Gastroesophageal sphincter (tissue), 4 donors: ENCODE measurements at places on chromosomes 16 and 17.
A peak's percentile ranks its signal among the peaks of the same experiment; 100 is the strongest.

- H3K4me1 ChIP-seq: no peaks in the 10 kb centered on the region
- H3K27me3 ChIP-seq: no peaks in the 10 kb centered on the region
- H3K4me3 ChIP-seq: no peak overlapping the region
- ATAC-seq: no peak
Observed at GRCh38 chr17:40058186-40058784, 4.1 kb upstream of the MED24 start.

DNA sequence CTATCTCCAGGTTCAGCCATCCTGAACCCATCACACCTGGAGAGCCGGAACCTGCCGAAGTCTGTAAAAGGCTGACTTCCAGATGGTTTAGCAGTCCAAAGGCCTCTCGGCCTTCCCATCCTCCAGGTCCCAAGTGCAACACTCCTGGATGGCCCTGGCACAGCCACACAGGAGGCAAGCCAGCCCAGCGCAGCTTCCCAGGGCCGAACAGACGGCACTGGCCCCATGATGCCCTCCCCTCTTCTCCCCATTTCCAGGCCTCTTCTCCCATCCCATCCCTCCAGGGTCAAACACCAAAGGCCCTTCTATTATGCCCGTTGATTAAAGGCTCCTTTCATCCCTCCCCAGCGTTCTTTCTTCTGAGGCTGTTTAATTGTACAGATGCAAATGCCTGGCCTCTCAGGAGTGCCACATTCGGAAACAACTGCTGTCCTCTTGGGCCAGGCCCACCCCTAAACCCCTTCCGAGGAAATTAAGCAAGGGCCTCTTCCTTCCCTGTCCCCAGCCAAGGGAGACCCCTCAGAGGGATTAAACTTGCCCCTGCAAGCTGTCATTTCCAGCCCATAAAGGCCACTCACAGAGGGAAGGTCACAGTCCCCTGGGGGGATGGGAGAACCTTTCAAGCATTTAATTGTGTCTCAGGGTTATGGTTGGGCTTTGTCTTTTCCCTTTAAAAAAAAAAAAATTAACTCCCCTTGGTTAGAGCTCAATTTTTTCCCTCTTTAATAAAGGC lies 30.8 kb downstream of the AXIN2 start:
- no peaks in the 10 kb centered on the region for H3K36me3 ChIP-seq
- no peak overlapping the region for H3K4me3 ChIP-seq
- no peak for ATAC-seq
- H3K4me1 ChIP-seq: peaks cover 46% of the 10 kb centered on the region
- no peaks in the 10 kb centered on the region for H3K27me3 ChIP-seq
- H3K27ac ChIP-seq: peak overlapping the region; percentile 65

GRCh38 chr16:54934481-54935265 lies 4.0 kb downstream of the IRX5 start:
- H3K4me1 ChIP-seq: peaks cover 81% of the 10 kb centered on the region
- no peak overlapping the region for H3K4me3 ChIP-seq
- ATAC-seq: no peak
- no peak overlapping the region for H3K27ac ChIP-seq
- peaks cover 100% of the 10 kb centered on the region for H3K27me3 ChIP-seq
- H3K36me3 ChIP-seq: no peaks in the 10 kb centered on the region

- no peak overlapping the region for H3K4me3 ChIP-seq
- no peak for ATAC-seq
- no peaks in the 10 kb centered on the region for H3K36me3 ChIP-seq
- no peaks in the 10 kb centered on the region for H3K4me1 ChIP-seq
- H3K27me3 ChIP-seq: no peaks in the 10 kb centered on the region
- H3K27ac ChIP-seq: no peak overlapping the region
Observed at GRCh38 chr16:75702242-75702641, 981 bp upstream of the DUXB start.

- no peaks in the 10 kb centered on the region for H3K36me3 ChIP-seq
- H3K27me3 ChIP-seq: no peaks in the 10 kb centered on the region
- H3K4me3 ChIP-seq: peak overlapping the region; percentile 96
- H3K4me1 ChIP-seq: peaks cover 45% of the 10 kb centered on the region
- peak overlapping the region; percentile 97 for H3K27ac ChIP-seq
Observed at GRCh38 chr17:21286066-21286770, 1.7 kb downstream of the MAP2K3 start.

GRCh38 chr17:14269473-14269872 lies 31.4 kb upstream of the HS3ST3B1 start:
- H3K27ac ChIP-seq: no peak overlapping the region
- H3K4me1 ChIP-seq: no peaks in the 10 kb centered on the region
- no peak overlapping the region for H3K4me3 ChIP-seq
- no peaks in the 10 kb centered on the region for H3K27me3 ChIP-seq

- H3K4me1 ChIP-seq: no peaks in the 10 kb centered on the region
- H3K4me3 ChIP-seq: no peak overlapping the region
- no peak overlapping the region for H3K27ac ChIP-seq
- H3K27me3 ChIP-seq: peaks cover 8% of the 10 kb centered on the region
- H3K36me3 ChIP-seq: no peaks in the 10 kb centered on the region
Observed at GRCh38 chr16:11476676-11477075, 110.0 kb downstream of the LITAF start.

DNA sequence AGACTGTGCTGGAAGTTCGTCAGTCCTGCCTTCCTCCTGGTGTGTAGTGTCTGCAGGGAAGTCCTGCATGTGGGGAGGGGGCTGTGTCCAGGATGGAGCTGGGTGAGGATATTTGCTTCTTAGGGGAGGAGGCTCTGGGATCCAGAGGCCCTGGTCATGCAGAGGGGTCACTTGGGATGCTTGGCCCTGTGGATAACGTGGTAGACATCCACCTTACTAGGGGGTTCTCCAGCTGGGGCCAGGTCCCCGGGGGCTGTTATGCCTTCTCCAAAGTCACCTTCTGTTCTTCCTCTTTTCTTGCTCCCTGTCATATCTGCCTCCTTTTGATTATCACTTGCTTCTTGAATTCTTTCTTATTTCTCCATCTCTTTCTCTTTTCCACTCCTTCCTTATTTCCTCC lies 43.8 kb downstream of the SLC6A2 start:
- no peaks in the 10 kb centered on the region for H3K36me3 ChIP-seq
- H3K27me3 ChIP-seq: peaks cover 5% of the 10 kb centered on the region
- no peaks in the 10 kb centered on the region for H3K4me1 ChIP-seq
- no peak for ATAC-seq
- H3K27ac ChIP-seq: no peak overlapping the region

GRCh38 chr17:75163074-75163473 lies 8.8 kb upstream of the JPT1 start:
- no peak for ATAC-seq
- peaks cover 46% of the 10 kb centered on the region for H3K36me3 ChIP-seq
- H3K4me3 ChIP-seq: no peak overlapping the region
- H3K4me1 ChIP-seq: no peaks in the 10 kb centered on the region
- H3K27me3 ChIP-seq: no peaks in the 10 kb centered on the region
- H3K27ac ChIP-seq: no peak overlapping the region

DNA sequence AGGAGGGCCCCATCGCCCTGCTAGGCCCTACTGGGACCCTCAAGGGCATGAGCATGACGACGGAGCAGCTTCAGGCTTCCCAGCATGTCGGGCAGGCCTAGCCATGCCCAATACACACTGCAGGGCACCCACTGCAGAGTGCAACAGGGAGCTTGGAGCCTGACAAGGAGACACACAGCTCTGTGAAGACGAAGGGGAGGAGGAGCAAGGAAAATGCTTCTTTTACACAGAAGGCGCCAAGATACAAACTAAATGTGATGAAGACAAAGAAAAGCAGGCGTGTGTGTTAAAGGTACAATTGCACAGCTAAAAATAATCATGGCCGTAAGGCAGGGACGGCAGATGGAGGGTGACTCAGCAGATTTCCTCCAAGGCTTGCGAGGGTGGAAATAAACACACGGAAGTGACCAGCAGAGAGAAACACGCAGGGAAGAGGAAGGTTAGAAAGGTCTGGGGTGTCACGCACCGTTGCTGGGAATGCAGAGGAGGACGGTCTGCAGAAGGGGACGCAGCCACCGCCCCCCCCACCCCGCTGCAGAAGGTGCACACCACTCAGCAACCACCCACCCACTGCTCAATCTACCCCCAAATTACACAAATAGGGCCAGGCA lies 108.5 kb downstream of the ZNF778 start:
- H3K27me3 ChIP-seq: no peaks in the 10 kb centered on the region
- H3K36me3 ChIP-seq: no peaks in the 10 kb centered on the region
- peaks cover 92% of the 10 kb centered on the region for H3K4me1 ChIP-seq
- peak overlapping the region; percentile 52 for H3K27ac ChIP-seq

- peaks cover 39% of the 10 kb centered on the region for H3K4me1 ChIP-seq
- no peak overlapping the region for H3K27ac ChIP-seq
- H3K36me3 ChIP-seq: no peaks in the 10 kb centered on the region
Observed at GRCh38 chr17:45220079-45220478, 1.6 kb upstream of the FMNL1 start.

GRCh38 chr16:4525069-4525468 lies 13.5 kb downstream of the CDIP1 start:
- no peak overlapping the region for H3K4me3 ChIP-seq
- H3K36me3 ChIP-seq: no peaks in the 10 kb centered on the region
- no peak for ATAC-seq
- no peak overlapping the region for H3K27ac ChIP-seq

GRCh38 chr17:16443511-16444257 lies 28.3 kb downstream of the TRPV2 start:
- no peak for ATAC-seq
- H3K36me3 ChIP-seq: no peaks in the 10 kb centered on the region
- no peak overlapping the region for H3K27ac ChIP-seq

DNA sequence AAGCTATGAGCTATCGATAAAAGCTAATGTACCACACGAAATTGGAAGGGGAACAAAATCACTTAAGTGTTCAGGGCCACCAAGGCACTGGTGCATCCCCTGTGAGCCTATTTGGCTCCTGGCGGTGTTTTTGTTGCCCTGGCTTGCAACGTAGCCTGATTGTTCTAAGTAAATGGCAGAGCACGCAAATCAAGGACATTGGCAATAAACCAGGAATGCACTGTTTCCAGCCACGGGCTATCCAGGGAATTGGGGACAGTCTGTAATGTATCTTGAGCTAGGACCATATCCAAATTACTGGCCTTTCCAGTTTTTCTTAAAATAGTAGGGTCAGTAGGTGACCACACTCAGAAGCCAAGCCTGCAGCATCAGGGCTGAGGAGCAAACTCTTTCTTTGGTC lies 734.0 kb downstream of the MAF start:
- no peaks in the 10 kb centered on the region for H3K4me1 ChIP-seq
- ATAC-seq: no peak
- H3K27me3 ChIP-seq: no peaks in the 10 kb centered on the region
- no peak overlapping the region for H3K27ac ChIP-seq
- no peak overlapping the region for H3K4me3 ChIP-seq

GRCh38 chr17:82241926-82242697 lies 13.3 kb downstream of the SLC16A3 start:
- peak overlapping the region; percentile 13 for H3K4me3 ChIP-seq
- H3K27ac ChIP-seq: peak overlapping the region; percentile 13
- H3K4me1 ChIP-seq: peaks cover 12% of the 10 kb centered on the region

- no peak overlapping the region for H3K27ac ChIP-seq
- H3K27me3 ChIP-seq: no peaks in the 10 kb centered on the region
- no peak overlapping the region for H3K4me3 ChIP-seq
- H3K36me3 ChIP-seq: no peaks in the 10 kb centered on the region
- no peaks in the 10 kb centered on the region for H3K4me1 ChIP-seq
- ATAC-seq: no peak
Observed at GRCh38 chr17:71395901-71396300, 724.9 kb upstream of the SOX9 start.

GRCh38 chr17:35448899-35449227 lies 297 bp upstream of the SLFN13 start:
- peaks cover 44% of the 10 kb centered on the region for H3K27me3 ChIP-seq
- no peak overlapping the region for H3K27ac ChIP-seq
- ATAC-seq: no peak
- no peaks in the 10 kb centered on the region for H3K4me1 ChIP-seq

DNA sequence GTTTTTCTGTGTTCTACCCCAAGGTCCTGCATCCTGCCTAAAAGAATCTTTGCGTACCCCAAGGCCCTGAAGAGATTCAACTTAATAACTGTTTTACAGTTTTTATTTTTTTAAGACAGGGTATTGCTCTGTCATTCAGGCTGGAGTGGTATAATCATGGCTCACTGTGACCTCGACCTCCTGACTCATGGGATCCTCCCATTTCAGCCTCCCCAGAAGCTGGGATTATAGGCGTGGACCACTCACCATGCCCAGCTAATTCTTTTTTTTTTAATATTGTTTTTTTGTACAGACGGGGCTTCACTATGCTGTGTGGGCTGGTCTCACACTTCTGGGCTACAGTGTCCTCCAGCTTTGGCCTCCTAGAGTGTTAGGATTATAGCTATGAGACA lies 9.3 kb upstream of the FAAP100 start:
- ATAC-seq: no peak
- H3K27me3 ChIP-seq: no peaks in the 10 kb centered on the region
- H3K4me3 ChIP-seq: no peak overlapping the region
- H3K27ac ChIP-seq: no peak overlapping the region
- peaks cover 13% of the 10 kb centered on the region for H3K4me1 ChIP-seq

DNA sequence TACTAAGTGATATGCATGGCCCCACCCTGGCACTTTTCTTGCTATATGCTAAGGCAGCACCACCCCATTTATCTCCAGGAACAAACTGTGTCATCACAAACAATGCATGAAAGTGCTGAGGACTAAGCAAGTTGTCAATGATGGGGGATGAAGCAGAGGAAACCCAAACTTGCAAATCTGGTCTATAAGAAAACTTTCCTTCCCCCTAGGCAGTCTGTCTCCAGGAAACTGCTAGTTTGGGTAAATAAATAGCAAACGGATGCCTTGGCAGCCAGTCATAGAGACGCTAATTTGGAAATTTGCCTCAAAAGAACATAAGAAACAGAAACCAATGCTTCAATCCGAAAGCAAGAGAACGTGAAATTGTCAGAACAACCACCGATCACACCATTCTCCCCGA lies 5.6 kb upstream of the HSBP1 start:
- no peaks in the 10 kb centered on the region for H3K27me3 ChIP-seq
- H3K27ac ChIP-seq: peak overlapping the region; percentile 33
- no peaks in the 10 kb centered on the region for H3K4me1 ChIP-seq
- ATAC-seq: peak; percentile 39
- H3K4me3 ChIP-seq: peak overlapping the region; percentile 31
- H3K36me3 ChIP-seq: no peaks in the 10 kb centered on the region

DNA sequence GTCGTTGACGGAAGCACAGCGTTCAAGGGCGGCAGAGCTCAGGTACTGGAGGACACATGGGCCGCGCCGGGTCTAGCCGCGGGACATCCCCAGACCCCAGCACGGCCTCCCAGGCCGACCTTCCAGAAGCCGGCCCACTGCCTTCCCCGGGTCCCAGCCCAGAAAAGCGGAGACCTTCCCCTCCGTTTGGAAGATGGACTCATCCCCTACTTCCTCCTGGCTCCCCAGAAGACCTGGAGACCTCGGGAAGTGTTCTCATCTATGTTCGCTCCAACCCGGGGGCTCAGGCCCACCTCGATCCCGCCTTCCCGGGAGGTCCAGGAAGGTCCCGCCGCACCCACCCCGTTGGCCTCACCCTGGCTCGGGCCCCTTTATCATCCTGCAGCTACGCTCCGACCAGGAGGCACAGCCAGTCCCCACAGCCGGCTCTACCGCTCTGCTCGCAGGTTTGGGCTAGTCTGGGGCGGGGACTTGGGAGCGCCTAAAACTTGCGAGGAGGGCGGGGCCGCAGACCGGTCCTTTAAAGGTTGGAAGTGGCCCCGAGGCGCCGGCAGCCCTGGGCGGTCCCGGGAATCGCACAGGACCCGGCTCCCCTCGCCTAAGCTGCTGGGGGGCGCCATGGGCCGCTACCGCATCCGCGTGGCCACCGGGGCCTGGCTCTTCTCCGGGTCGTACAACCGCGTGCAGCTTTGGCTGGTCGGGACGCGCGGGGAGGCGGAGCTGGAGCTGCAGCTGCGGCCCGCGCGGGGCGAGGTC lies at the start of gene ALOX12:
Gene ALOX12, plus strand, starts transcription at position 550 of the 756 bp plus-strand sequence. Its CDS starts 69 bp downstream, at position 619.
- peak; percentile 81 for ATAC-seq
- H3K36me3 ChIP-seq: peaks cover 41% of the 10 kb centered on the region
- peaks cover 45% of the 10 kb centered on the region for H3K27me3 ChIP-seq
- H3K4me3 ChIP-seq: no peak within 1 kb of the TSS
- H3K4me1 ChIP-seq: peaks cover 6% of the 10 kb centered on the region

- H3K27me3 ChIP-seq: no peaks in the 10 kb centered on the region
- H3K27ac ChIP-seq: no peak overlapping the region
- no peaks in the 10 kb centered on the region for H3K36me3 ChIP-seq
- H3K4me3 ChIP-seq: no peak overlapping the region
Observed at GRCh38 chr17:40251576-40251975, 32.5 kb downstream of the WIPF2 start.
